ENCODE measurements at places on chromosomes 3 and 15. TPM values are rescaled to one million over a fixed set of nuclear protein-coding genes. Genes with fewer than 3 reads are reported as not detected.

ACVR2B gene
- total RNA-seq: 5.9 TPM

PLAAT1 gene
- 0.86 TPM for total RNA-seq

CD200R1 gene
- 0.83 TPM for total RNA-seq

SPCS1 gene
- total RNA-seq: 94.1 TPM

LIPC gene
- 0.55 TPM for total RNA-seq

DNAH12 gene
- 13.4 TPM for total RNA-seq

TMEM202 gene
- total RNA-seq: not detected

NCK1 gene
- total RNA-seq: 30.9 TPM

CLDN1 gene
- 29.8 TPM for total RNA-seq

DCBLD2 gene
- 83.8 TPM for total RNA-seq

CPNE9 gene
- not detected for total RNA-seq

SERINC4 gene
- total RNA-seq: not detected

PLCH1 gene
- total RNA-seq: 14.2 TPM

PYGO1 gene
- 7.9 TPM for total RNA-seq

AADACL2 gene
- total RNA-seq: not detected

AMIGO3 gene
- 0.25 TPM for total RNA-seq

IMP3 gene
- 34.2 TPM for total RNA-seq

SLC9A9 gene
- total RNA-seq: 11.7 TPM

CDHR4 gene
- total RNA-seq: 7.8 TPM

RASL12 gene
- total RNA-seq: 31.6 TPM

STAB1 gene
- 53.1 TPM for total RNA-seq

SCG5 gene
- total RNA-seq: 0.77 TPM

FAM81A gene
- 2.4 TPM for total RNA-seq

AKAP13 gene
- total RNA-seq: 1,115 TPM

LMOD3 gene
- 0.11 TPM for total RNA-seq

HDGFL3 gene
- 41.0 TPM for total RNA-seq

NCBP2 gene
- total RNA-seq: 37.4 TPM

GOLGA6D gene
- 0.12 TPM for total RNA-seq

CNTN6 gene
- total RNA-seq: 22.7 TPM

EPHA6 gene
- 0.31 TPM for total RNA-seq

CCR8 gene
- not detected for total RNA-seq

FILIP1L gene
- 27.6 TPM for total RNA-seq

GABRB3 gene
- total RNA-seq: 5.5 TPM

PARP9 gene
- 48.1 TPM for total RNA-seq

ZNF197 gene
- 30.0 TPM for total RNA-seq

GP5 gene
- total RNA-seq: 0.49 TPM

LRRC31 gene
- total RNA-seq: 0.14 TPM

TMEM45A gene
- total RNA-seq: 37.6 TPM

POLQ gene
- total RNA-seq: 2.1 TPM

ZKSCAN7 gene
- total RNA-seq: 3.7 TPM

KNG1 gene
- 0.23 TPM for total RNA-seq

SLC28A2 gene
- total RNA-seq: 1.5 TPM

GASK1A gene
- 8.2 TPM for total RNA-seq

CD86 gene
- total RNA-seq: 11.5 TPM

FGF7 gene
- 32.2 TPM for total RNA-seq

SMCO1 gene
- total RNA-seq: not detected

IQCH gene
- total RNA-seq: 10.5 TPM

AHSG gene
- total RNA-seq: 0.20 TPM

XIRP1 gene
- 0.37 TPM for total RNA-seq

RBP2 gene
- not detected for total RNA-seq

IL17RB gene
- 6.3 TPM for total RNA-seq

CYP1A2 gene
- total RNA-seq: 0.17 TPM

CASR gene
- total RNA-seq: not detected

CATSPER2 gene
- 5.6 TPM for total RNA-seq

All from lung (tissue), 17 donors.